ENCODE measurements at places on chromosomes 5 and 9.

GRCh38 chr5:66645039-66645438 is 48.8 kb downstream of the MAST4 start:
- DNase-seq, result no peak

- no peak for DNase-seq
Observed at GRCh38 chr5:32074401-32074800, 99.7 kb downstream of the GOLPH3 start.

GRCh38 chr9:34558919-34559623 is 30.5 kb downstream of the CNTFR start:
- no peak for DNase-seq

- DNase-seq, result no peak
Observed at GRCh38 chr9:84823421-84824271, 154.1 kb downstream of the NTRK2 start.

DNA sequence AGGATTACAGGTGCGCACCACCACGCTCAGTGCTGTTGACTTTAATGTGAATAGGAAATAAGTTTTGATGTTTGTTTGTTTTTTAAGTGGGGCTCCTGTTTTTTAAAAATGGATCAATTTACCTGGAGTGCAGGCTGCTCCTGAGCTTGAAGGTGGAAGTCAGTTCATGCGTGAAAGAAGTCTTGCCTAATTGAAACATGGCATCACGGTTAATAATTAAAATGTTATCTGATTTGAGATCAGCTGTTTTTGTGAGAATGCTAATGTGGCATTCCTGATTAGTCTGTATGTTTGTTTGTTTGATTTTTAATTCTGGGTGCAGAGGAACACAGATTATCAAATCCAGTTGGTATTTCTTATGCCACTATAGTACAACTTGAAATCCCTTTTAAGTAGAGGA is 6.5 kb downstream of the SFXN1 start:
- no peak for DNase-seq

- DNase-seq, result no peak
Observed at GRCh38 chr9:18500451-18500850, 26.5 kb downstream of the ADAMTSL1 start.

DNA sequence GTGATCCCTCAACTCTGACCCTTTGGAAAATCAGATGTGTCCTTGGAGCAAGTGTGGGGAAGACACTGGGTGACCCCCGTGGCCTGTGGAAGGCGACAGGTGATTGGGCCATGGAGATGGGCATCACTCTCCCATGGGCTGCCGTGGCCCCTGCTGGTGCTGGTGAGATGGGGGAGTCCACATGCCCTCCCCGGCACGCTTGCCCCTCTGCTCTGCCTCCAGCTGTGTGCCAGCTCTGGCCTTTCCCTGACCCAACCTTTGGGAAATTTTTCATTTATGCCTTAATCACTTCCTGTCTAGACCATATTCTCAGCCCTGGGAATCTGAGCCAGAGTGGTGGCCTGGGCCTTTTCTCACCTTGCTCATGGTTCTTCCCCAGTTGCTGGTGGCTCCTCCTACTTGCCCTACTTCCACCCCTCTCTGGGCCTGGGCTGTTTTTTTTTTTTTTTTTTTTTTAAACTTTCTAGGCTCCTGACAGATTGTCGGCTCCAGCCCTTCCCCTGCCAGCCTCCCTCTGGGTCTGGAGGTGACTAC is 56.6 kb downstream of the RGS3 start:
- peak; percentile 30 for DNase-seq

DNA sequence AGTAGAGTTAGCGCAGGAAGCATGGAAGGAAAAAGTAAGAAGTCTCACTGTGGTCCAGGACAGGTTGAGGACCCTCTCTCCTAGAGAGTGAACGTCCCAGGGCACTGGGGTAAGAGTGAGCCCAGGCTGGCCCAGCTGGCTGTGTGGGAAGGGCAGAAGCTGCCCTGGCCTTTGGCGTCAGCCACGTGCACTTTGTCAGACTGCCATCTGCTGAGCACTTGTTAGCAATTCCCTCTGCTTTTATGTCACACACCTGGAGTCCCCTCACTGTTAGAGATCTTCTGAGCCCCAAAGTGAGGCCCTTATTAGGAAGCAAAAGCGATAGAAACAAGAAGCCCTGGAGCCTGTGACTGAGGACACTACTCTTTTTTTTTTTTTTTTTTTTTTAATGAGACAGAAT is 79.1 kb downstream of the UGCG start:
- DNase-seq, result peak; percentile 2

GRCh38 chr5:110458313-110458712 is 268.2 kb downstream of the TMEM232 start:
- DNase-seq, result no peak

- no peak for DNase-seq
Observed at GRCh38 chr5:89297066-89297465, 414.1 kb upstream of the MEF2C start.

- no peak for DNase-seq
Observed at GRCh38 chr9:135136481-135136880, 49.0 kb downstream of the OLFM1 start.

DNA sequence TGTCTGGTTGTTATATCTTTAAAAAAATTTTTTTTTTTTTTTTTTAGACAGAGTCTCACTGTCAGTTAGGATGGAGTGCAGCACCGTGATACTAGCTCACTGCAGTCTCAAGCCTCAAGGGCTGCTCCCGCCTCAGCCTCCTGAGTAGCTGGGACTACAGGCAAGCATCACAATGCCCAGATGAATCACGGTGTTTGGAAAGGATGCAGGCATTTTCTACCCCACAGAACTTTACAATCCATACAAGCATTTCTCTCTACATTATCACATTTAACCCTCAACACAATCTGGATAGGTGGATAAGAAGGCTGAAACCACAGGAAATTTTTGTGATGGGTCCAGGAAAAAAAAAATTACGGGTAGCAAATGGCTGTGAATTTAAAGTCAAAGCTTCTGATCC is 5.8 kb upstream of the PCA3 start:
- no peak for DNase-seq

DNA sequence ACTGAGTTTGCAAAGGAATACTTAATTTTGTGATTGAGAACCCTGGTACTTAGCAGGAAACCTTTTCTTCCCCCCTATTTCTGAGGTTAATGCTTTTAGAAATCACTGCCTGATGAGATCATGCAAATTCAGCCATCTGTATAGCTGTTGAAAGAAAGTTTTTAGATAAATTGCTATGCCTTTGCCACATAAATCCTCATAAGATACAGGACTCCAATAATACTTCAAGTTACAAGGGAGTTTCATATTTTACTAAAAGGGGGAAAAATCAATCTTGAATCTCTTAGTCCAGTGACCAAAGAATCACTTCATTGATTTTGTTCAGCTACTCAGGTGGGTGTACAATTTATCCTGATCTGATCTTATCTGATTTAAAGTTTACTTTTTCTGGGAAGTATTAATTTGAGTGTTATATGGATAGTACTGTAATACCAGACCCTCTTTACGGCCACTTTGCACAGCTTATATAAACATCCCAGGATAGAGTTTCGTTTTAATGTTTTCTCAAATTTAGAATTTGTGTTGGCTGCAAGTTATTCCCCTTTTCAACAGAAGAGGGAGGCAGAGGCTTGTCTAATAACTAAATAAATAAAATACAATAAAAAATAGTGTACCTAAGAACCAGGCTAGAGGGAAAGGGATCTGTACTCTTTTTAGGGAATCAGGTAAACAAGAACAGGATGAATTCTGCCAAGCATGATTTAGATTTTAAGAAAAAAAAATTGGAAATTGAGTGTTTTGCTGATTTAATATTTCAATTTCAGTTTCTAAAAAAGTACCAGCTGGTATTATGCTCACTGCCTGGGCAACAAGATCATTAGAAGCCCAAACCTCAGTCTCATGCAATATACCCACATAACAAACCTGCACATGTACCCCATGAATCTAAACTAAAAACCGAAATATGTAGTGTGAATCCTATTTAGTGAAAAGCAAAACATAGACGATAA is 69.1 kb downstream of the PSAT1 start:
- DNase-seq, result no peak

Data from activated T-helper 1 cell treated with Interleukin-2 at 50 U/mL for 16 hours (primary cell).